T-helper 2 cell (primary cell): ENCODE measurements at places on chromosomes 5 and 9.

GRCh38 chr5:14186059-14186830 is 43.1 kb downstream of the TRIO start:
- DNase-seq = no peak

GRCh38 chr9:93315118-93315517 is 131.2 kb downstream of the WNK2 start:
- DNase-seq = no peak

GRCh38 chr5:57414191-57414590 is 68.4 kb downstream of the ACTBL2 start:
- no peak for DNase-seq

GRCh38 chr5:39469777-39470415 is 45.1 kb upstream of the DAB2 start:
- no peak for DNase-seq

DNA sequence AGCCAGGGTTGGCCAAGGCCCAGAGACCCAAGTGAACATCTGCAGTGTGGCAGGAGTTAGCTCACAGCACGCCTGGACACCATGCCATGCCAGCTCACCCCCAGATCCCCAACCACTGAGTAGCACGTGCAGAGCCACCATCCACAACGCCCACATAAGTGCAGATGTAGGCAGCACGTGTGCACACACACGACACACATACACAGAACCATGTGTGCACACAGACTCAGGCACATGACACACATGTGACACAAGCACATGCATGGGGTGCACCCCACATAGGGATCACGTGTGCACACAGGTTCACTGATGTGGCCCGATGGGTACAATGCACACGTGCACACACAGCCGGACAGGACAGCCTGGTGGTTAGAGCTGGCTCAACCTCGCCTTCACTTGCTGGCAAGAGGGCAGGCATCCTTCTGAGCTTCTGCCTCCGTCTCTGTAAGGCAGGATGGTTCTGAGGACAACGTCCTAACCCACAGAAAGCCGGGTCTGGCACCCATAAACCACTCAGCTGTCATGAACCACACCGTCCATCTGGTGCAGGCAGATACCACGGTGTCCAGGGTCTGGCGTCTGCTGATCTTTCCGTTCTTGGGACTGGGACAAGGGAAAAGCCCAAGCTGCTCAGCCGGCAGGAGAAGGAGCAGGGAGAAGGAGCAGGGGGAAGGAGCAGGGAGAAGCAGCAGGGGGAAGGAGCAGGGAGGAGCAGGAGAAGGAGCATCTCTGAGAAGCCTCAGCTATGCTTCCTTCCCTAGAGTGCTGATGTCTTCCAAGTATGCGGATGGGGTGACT is 12.0 kb downstream of the LRRC26 start:
- DNase-seq = no peak

DNA sequence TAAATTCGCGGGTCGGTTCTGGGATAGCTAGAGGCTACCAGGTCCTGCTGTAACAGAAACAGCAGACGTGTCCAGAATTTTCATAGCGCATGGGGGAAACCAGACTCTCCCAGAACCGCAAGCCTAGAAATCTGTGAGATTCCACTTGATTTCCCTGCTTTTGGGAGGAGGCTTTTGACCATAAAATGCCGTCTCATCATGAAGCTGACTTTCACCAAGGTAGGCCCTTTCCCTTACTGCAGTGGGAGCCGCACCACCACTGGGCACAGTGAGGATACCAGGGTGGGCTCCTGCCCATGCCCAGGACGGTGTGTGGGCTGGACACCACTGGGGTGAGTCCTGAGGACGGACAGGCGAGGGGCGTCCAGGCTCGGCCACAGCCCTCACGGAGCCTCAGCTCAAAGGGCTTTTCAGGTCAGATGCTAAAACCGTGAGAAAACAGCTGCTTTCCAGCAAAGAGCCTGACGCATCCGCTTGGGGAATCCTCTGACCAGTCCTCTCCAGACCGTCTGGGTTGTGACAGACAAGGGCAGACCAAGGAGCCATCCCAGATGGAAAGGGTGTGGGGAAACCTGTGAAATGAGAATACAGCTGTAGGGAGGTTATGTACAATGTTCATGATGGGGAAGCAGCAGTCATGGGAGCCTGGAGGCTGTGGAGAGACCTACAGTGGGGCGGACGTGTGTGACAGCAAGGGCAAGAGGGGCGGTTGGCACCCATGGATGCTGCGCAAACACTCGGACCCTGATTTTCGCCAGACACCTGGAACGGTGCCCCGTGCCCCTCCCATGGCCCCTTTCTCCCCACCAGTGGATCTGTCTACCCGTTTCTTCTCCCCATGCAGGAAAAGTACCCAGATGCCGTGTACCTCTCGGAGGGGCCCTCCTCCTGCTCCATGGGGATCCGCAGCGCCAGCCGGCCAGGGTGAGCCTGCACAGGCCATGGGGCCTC is 59.2 kb downstream of the IPPK start:
- DNase-seq = no peak
